ENCODE measurements at places on chromosomes 3 and 15.

DNA sequence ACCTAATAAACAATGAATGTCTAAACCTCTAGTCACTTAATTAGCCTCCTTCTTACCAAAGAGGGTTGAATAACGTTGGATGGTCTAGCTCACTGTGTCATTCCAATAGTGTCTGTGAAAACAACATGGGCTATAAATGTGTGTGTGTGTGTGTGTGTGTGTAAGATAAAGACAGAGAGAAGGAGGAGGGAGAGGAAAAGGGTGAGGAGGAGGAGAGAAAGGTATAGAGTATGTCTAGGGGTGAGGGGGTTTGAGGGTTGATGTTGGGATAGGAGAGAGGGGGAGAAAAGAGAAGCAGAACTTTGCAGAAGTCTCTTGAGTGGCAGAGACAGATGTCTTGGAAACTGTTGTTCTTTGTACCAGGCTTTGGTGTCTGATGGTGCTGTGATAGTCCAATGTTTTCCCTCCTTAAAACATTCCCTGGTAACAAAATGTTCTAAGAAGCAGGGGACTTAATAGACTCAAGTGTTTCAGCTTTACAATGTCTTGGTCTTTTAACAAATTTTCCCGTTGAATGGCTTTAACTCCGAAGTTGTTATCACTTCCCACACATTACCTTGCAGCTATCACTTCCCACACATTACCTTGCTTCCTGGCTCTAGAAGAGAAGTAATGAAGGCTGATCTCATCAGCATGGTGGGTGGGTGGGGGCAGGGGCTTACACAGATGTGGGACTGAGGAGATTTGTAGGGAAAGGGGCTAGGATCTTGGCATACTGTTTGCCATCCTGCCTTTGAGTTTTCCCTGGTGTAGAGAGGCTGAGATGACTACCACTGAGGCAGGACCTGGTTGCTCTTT is 57.8 kb upstream of the ETV5 start:
- no peak for DNase-seq

DNA sequence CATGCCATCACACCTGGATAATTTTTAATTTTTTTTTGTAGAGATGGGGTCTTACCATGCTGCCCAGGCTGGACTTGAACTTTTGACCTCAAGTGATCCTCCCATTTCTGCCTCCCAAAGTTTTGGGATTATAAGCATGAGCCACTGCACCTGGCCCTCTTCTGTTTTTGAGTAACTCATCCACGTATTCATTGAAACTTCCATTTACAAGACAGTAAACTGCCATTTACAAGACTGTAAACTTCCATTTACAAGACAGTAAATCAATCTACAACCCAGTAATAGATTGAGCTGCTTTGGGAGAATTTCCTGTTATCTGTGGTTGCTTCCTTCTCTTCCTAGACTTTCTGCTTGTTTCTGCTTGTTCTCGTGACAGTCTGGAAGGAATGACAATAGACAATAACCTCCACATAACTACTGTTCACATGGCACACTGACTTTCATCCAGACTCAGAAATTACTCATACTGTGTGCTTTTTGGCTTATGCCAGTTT is 114.7 kb upstream of the CCNL1 start:
- no peak for DNase-seq

GRCh38 chr3:45477041-45477725 is 88.8 kb downstream of the LARS2 start:
- no peak for DNase-seq

GRCh38 chr15:100309109-100310040 is 32.4 kb downstream of the ADAMTS17 start:
- no peak for DNase-seq

DNA sequence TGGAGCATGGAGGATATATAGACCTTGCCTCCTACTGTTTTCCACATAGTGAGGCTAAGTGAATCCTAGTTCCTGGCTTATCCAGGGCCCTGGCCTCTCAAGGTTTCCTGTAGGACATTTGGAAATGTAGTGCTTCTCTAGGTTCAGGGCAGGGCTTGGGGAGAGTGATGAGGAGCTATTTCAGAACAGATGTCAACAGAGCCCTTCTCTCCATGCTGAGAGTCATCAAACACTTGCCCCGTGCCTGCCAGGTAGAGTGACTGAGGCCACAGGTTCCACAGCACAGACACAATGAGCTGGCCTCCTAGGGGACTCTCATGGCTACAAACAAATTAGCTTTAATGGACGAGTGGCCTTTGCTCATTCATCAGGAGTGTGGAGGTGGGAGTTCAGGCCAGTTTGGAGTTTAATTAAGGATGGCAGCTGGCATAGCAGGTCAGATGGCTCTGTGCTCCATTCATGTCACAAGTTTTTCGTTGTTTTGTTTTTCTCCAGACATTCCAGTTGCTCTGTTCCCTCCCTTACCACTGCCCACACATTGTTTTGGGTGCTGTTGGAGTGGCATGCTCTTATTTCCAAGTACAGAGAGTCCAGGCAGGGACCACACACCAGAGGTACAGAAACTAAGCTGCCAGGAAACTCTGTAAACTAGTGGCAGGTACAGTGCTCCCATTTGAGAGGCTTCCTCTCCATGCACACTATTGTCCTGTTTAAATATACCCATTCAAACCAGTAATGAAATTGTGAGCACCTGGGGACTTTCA is 189.8 kb downstream of the RYR3 start:
- no peak for DNase-seq

- DNase-seq = no peak
Observed at GRCh38 chr3:152499791-152500385, 231.2 kb downstream of the MBNL1 start.

GRCh38 chr3:50112462-50112861 is 23.7 kb downstream of the RBM5 start:
- DNase-seq = peak; percentile 54

DNA sequence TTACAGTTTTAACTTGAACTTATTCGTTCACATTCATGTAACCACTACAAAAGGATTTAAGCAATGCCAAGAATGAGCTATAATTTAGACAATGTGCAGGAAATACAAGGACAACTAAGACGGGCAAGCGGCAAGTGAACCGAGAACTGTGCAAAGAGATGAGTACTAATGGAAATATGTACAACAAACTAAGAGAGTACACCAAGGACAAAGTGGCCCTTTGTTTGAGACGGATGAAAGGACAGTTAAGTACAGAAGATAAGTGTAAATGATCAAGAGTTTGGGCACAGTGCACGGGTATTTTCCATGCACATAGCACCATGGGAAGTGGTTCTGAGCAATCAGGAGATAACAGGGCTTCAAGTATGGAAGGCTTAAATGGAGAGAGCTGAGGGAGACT is 281.7 kb downstream of the ROBO2 start:
- DNase-seq = no peak

GRCh38 chr3:8972639-8973038 is 9.4 kb upstream of the RAD18 start:
- DNase-seq = no peak

DNA sequence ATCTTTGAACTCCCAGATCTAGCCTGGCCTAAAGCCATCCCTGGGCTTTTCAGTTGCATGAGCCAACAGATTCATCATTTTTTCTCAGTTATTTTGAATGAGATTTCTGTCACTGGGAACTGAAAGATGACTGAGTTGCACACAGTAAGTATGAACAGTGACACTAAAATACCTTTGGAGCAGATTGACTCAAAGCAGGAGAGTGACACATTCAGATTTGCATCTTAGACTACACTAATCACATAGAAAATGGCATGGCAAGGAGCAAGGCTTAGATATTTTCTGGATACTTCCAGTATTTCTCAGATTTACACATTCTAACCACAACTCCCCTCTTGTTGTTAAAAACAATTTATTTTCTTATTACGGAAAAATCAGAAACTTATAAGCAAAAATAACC is 32.8 kb downstream of the SEC62 start:
- DNase-seq = no peak

DNA sequence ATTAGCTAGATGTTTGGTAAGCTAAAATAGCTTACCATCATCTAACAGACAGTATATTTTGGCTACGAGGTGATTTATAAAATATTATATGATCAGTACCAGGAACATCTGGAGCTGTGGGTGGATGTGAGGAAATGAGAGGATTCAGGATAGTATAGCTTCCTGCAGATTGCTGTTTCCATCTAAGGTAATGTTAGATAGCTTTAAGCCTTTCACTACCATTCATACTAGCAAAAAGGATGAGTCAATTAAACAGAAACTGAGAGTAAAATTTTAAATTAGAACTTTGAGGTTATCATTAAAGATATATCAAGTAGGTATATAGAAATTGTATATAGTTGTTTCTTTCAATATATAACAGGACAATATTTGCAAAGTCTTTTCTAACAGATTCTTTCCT is 8.0 kb downstream of the ZBTB20 start:
- no peak for DNase-seq

DNA sequence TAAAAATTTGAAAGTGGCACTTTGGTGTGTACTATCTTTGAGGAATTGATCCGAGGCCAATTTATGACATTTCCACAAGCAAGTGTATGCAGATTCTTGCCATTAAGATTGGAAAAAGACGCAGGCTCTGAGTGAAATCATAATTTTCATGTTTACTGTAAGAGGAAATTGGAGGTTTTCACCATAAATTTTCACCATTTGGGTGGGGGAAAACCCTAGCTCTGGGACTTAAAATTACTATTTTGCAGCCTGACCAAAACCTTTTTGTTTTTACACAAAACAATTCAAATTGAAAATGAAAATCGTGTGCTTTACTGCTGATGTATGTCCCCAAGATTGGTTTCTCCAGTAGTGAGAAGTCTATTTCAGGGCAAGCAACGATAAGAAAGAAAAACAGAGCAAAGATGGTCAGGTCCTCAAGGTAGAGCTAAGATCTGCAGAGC is 282.6 kb downstream of the FOXP1 start:
- no peak for DNase-seq

- DNase-seq = no peak
Observed at GRCh38 chr15:100686725-100687473, 84.5 kb downstream of the ASB7 start.
